ENCODE measurements at places on chromosomes 1 and 21. TPM values are rescaled to one million over a fixed set of nuclear protein-coding genes. Genes with fewer than 3 reads are reported as not detected.

Gene URB2
- 15.1 TPM for total RNA-seq

Gene LYPD8
- not detected for total RNA-seq

Gene CLDN8
- total RNA-seq, result not detected

Gene SFN
- total RNA-seq, result 2.4 TPM

Data from activated CD4-positive, alpha-beta T cell treated with anti-CD3 and anti-CD28 coated beads, Interleukin-2, amount 10 ng/mL, durations not matched to agents 7 days and 5 days (primary cell).